ENCODE measurements at places on chromosomes 1 and 21.

GRCh38 chr1:231581859-231582258 lies 44.7 kb upstream of the DISC1 start:
- DNase-seq: no peak

DNA sequence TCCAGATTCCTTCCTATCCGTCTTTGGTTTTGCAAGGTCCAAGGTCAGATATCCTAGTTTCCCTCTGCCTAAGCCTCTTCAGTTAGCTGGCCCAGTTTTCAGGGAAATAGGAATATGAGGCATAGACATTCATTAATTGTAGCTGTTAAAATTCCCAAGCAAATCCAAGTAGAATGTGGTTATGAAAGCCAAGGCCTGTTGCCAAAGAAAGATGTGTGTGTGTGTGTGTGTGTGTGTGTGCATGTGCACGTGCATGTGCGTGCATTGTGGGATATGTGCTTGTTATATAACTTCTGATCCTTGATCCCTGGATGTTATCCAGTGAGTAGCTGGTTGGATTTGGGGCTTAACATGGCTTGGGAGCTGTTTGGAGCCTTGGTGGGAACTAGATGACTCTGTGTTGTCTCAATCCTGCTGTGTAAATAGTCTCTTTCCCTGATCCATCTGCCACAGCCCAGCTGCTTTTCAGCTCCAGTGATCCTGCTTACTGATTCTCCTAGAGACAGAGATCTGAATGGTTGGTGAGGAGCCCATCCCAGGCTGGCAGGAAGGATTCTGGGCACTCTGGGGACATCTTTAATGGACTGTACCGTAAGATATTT lies 70.6 kb upstream of the GCLM start:
- DNase-seq: no peak

GRCh38 chr1:66370462-66370971 lies 163.4 kb upstream of the SGIP1 start:
- DNase-seq: no peak

DNA sequence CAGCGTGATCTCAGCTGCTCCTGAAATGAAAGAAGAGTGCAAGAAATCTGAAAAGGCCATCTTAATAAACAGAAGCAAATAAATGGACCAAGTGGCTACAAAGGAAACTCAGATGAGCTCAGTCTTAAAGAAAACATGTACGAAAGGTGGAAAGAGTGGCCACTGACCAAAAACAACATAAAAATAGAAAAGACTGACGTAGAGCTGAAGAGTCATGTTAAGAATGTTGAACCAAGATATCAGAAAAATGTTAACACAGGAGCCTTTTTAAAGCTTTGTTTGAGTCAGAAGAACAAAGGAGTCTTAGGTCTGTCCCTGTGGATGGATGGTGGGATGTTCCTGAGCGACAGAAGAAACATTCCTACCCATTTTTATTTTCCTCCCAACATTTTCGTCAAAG lies 30.8 kb upstream of the ZNF648 start:
- DNase-seq: no peak

- no peak for DNase-seq
Observed at GRCh38 chr1:157137408-157138219, 581 bp downstream of the ETV3 start.

DNA sequence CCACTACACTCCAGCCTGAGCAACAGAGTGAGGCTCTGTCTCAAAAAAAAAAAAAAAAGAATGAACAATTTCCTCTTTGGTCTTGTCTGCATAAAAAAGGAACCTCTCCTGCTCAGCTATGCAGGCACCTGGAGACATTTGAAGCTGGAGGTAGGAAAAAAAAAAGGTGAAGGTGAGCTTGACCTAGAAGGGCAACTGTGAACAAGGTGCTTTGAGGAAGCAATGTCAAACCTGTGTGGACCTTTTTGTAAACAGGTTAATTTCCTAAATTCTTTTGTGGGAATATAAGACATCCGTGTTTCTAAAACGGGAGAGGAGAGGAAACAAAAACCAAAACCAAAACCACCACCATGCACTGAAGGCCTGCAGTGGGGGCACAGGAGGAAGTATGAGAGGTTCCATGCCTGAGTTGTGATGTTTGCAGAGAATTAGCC lies 77.5 kb downstream of the SLC45A1 start:
- no peak for DNase-seq

DNA sequence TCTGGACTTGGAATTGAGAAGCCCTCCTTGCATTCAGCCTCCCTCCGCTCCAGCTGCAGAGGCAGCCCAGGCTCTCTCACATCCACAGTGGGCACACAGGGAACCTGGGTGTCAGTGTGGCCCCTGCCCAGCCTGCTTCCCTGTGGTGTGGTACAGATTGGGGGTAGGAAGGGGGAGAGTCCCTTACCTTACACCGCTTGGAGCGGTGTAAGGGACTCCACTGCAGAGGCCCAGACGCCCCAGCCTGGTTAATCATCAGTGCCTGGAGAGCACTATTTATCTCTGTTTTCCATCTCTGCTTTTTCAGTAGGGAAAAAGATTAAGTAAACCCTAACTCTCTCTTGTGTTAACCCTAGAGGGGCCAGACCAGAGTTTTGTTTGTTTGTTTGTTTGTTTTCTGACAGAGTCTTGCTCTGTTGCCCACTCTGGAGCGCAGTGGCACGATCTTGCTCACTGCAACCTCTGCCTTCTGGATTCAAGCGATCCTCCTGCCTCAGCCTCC lies 803 bp upstream of the RHBG start:
- no peak for DNase-seq

DNA sequence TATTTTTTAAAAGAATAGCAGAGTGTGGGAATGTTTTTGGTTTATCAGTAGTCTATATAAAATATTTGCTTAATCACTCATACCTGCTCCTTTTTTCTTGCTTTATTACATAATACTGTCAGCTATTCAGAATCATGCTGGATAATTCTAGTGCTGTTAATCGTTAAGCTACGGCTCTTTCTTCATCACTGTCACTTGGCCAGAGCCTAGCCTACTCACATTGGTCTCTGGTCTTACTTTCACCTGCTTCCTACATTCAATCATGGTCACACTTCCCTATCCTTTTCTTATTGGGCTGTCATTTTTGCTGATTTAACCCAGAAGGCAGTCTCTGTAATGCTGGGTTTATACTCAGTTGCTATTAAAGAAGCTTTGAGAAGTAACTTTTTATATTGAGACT lies 2.5 kb downstream of the KLHL20 start:
- DNase-seq: no peak

GRCh38 chr1:210525716-210526454 lies 197.2 kb downstream of the HHAT start:
- DNase-seq: no peak

GRCh38 chr1:67958472-67958871 lies 92.0 kb downstream of the DIRAS3 start:
- DNase-seq: no peak

GRCh38 chr1:30853350-30853749 lies 55.2 kb downstream of the SDC3 start:
- no peak for DNase-seq

- DNase-seq: no peak
Observed at GRCh38 chr21:45655124-45655523, 11.6 kb downstream of the PCBP3 start.

- no peak for DNase-seq
Observed at GRCh38 chr1:151805066-151805820, at the start of gene LINGO4. TSS of gene LINGO4 (minus strand) at chr1:151805419. CDS start at chr1:151802704, 2,715 bp downstream.

- no peak for DNase-seq
Observed at GRCh38 chr1:200368556-200368955, 41.3 kb downstream of the ZNF281 start.

DNA sequence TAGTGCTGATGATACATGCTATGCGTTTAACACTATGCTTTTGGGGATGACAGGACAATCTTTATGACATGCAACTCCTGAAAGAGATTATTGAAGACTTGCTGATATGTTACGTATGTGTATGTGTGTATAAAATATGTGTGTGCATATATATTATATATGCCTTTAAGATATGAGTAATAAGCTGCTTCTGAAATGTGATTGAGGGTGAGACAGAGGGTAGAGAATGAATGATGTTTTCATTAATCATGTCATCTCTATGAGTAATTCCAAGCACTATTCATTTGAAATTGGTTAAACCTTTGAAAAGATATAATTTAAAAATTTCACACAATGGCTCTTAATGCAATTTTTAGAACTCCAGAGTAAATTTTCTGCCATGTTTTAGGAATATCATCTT lies 5.8 kb downstream of the BCL9 start:
- no peak for DNase-seq

DNA sequence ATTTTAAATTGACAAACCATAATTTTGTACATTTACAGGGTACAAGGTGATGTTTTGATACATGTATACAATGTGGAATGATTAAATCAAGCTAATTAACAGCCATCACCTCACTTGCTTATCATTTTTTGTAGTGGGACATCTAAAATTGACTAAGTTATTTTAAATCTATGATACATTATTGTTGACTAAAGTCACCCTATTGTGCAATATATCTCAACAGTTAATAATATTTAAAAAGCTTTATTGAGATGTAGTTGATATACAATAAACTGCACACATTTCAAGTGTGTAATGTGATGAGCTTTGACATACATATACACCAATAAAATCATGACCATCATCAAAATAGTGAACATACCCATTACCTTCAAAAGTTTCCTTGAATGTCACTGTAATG lies 242.5 kb upstream of the PLXNA2 start:
- DNase-seq: no peak

- no peak for DNase-seq
Observed at GRCh38 chr1:31801458-31801857, 14.4 kb downstream of the SPOCD1 start.

- no peak for DNase-seq
Observed at GRCh38 chr21:26185446-26185845, 14.9 kb upstream of the APP start.

DNA sequence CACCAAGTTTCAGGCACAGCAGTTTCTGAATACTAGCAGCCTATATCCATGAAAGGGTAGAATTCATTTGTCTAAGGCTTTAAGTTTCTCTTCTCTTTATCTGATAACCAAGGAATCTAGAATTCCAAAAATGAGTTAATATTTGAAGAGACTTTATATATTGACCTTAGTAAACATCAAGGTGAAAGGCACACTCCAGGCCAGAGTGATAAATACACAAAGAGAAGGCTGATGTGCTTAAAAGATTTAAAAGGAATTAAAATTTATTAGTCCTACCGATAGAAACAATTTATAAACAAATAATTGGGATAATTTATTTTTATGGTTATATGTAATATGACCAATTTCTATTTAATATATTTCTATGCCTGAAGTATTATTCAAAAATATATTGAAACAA lies 93.4 kb upstream of the DESI2 start:
- DNase-seq: no peak

- no peak for DNase-seq
Observed at GRCh38 chr21:29359718-29360117, 61.0 kb downstream of the BACH1 start.

GRCh38 chr1:85708829-85709227 lies 595 bp upstream of the ZNHIT6 start:
- no peak for DNase-seq

DNA sequence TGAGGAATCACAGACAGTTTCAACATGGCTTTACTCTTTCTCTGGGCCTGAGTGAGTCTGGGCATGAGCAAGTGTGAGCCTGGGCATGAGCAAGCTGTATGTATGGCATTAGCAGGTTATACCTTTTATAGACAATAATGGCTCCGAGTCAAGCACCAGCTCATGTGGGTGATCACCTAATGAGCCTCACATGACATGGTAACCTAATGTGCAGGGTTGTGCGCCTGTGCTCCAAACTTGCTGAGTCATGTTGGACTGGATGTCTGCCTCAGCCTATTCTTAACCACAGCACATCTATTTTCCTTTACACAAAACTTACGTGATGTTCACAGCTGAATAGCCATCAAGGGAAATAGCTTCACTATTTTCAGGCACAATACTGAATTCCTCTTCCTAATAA lies 236.2 kb upstream of the NRIP1 start:
- no peak for DNase-seq

DNA sequence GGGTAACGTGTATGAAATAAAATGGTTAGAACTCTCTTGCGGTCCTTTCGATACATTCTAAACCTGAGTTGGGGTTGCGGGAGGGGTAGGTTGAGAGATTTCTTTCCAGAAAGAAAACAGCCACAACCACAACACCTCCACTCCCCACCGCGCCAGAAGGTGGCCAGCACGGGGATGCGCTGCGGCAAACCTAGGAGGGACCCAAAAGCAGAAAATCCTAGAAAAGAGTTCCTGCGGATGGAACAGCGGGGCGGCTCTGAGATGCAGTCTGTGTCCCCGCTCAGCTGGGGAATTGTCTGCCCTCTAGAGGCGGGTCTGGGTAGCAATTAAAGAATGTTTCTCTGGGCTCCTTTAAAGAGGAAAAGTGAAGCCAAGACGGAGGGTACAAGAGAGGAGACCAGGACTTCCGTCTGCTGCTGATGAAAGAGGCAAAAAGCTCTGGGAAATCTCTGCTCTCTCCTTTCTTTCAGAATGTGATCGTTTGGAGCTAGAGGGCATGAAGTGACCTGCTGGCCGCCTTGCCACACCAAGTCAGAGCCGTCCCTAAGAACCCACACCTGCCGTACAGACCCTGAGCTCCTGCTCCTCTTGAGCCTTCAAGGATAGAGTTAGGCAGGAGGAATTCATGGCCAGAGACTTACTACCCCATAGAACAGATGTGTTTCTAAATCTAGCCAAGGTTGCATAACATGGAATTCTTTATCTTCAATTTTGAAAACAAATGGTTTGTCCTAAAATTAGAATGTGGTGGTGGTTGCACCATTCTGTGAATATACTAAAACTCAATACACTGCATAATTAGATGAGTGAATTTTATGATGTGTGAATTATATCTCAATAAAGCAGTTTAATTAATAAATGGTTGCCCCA lies 46.5 kb upstream of the COA6 start:
- DNase-seq: peak; percentile 41

GRCh38 chr1:97996880-97997279 lies 76.0 kb upstream of the DPYD start:
- no peak for DNase-seq

GRCh38 chr1:182383037-182383661 lies 8.4 kb downstream of the GLUL start:
- DNase-seq: no peak

- no peak for DNase-seq
Observed at GRCh38 chr1:5989731-5990271, 2.4 kb downstream of the NPHP4 start.

DNA sequence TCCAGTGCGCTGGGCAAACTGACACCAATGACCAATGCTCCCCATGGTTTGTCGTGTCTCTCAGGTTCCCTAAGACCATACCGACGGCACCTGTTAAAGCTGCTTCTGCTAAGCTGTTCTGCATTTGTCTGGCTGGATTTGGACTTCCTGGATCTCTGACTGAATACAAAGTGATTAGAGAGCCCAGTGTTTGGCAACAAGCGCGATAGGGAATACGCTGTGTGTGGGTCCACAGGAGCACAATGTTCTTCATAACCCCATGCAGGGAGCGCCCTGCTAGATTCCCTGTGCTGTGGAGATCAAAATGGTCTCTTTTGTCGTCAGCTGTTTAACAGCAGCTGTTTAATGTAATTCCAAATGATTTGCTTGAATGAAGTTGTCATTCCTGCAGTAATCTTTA lies 26.0 kb upstream of the ESRRG start:
- no peak for DNase-seq

GRCh38 chr1:27322569-27323240 lies 742 bp downstream of the TMEM222 start:
- DNase-seq: no peak
